ENCODE measurements at places on chromosomes 13 and 19.

DNA sequence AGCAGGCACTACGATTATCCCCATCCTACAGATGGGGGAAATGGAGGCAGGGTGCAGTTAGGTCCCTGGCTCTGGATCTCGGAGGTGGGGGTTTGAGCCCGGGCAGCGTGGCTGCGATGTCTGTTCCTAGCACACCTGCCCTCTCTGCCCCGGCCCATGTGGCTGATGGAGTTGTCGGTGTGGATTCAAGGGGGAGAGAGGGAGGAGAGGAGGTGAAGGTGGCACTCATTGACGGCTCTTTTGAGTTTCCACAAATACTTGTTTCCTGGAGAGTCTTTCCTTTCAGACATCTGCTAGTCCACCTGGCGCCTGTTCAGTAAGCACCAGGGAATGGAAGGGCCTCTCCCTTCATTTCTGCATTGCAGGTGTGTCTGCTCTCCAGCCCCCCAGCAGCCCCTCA lies 69.9 kb downstream of the ARHGEF18 start:
- no peak for DNase-seq
- no peak overlapping the region for H3K27ac ChIP-seq
- H3K27me3 ChIP-seq: no peaks in the 10 kb centered on the region
- H3K36me3 ChIP-seq: peaks cover 29% of the 10 kb centered on the region

DNA sequence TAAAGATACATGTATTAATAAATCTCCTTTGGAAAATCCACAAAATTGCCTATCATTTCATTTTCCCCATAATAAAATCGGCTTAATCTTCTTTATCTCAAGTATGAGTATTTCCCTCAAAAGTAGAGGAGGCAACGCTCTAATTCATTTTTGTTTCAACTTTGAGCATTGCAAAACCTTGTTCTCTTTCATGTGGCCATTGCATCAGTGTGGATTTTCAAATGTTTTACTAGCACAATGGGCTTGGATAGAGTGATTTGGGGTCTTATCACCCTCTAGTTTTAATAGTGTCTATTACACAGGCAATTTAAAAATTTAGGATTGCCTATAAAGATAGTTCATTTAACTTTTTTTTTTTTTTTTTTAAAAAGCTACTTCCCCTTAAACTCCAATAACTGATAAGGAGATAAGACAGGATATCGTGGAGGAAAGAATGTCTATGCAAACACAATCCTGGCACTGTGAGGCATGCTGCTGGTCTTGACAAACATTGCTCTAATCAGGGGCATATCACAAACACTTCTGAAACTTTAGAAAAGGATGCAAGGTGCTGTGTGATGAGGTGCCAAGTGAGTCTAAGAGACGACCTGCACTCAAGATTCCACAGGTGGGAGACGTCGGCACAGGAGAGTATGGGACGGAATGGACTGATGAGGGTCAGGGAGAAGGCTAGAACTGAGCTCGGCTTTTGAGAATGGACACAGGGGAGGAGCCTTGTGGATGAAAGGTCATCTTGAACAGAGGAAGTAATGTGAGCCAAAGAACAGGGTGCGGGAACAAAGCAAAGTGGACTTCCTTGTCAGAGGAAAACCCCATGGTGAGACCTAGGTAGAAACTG lies 199.7 kb downstream of the IRS2 start:
- no peak overlapping the region for H3K27ac ChIP-seq
- no peak for DNase-seq
- H3K4me1 ChIP-seq: peaks cover 7% of the 10 kb centered on the region
- no peaks in the 10 kb centered on the region for H3K36me3 ChIP-seq
- H3K4me3 ChIP-seq: no peak overlapping the region
- H3K27me3 ChIP-seq: peaks cover 18% of the 10 kb centered on the region

DNA sequence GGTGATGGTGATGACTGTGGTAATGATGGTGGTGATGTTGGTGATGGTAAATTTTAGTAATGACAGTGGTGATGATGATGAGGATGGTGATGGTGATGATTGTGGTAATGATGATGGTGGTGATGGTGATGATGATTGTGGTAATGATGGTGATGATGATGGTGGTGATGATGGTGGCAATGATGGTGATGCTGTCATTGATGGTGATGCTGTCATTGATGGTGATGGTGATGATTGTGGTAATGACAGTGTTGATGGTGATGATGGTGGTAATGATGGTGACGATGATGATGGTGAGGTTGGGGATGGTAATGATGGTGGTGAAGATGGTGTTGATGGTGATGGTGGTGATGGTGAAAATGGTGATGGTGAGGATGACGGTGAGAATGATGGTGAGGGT lies 11.7 kb upstream of the BCAT2 start:
- no peak overlapping the region for H3K27ac ChIP-seq
- no peak for DNase-seq
- H3K36me3 ChIP-seq: no peaks in the 10 kb centered on the region
- H3K4me3 ChIP-seq: no peak overlapping the region
- no peaks in the 10 kb centered on the region for H3K4me1 ChIP-seq
- peaks cover 14% of the 10 kb centered on the region for H3K27me3 ChIP-seq

- peaks cover 63% of the 10 kb centered on the region for H3K4me1 ChIP-seq
- no peak overlapping the region for H3K27ac ChIP-seq
- DNase-seq: peak; percentile 88
Observed at GRCh38 chr19:40598121-40598917, 2.9 kb upstream of the LTBP4 start.

- no peak overlapping the region for H3K4me3 ChIP-seq
- no peaks in the 10 kb centered on the region for H3K36me3 ChIP-seq
- H3K27ac ChIP-seq: no peak overlapping the region
- DNase-seq: no peak
- peaks cover 6% of the 10 kb centered on the region for H3K4me1 ChIP-seq
Observed at GRCh38 chr13:51541809-51542258, 42.4 kb upstream of the WDFY2 start.

GRCh38 chr13:53822136-53822535 lies 793.5 kb downstream of the OLFM4 start:
- DNase-seq: no peak
- no peaks in the 10 kb centered on the region for H3K36me3 ChIP-seq

GRCh38 chr13:113322890-113323651 lies 26.0 kb downstream of the LAMP1 start:
- H3K4me1 ChIP-seq: no peaks in the 10 kb centered on the region
- peaks cover 6% of the 10 kb centered on the region for H3K27me3 ChIP-seq
- no peak for DNase-seq
- H3K27ac ChIP-seq: no peak overlapping the region

GRCh38 chr13:37316935-37317334 lies 211.5 kb upstream of the CSNK1A1L start:
- DNase-seq: no peak
- no peak overlapping the region for H3K27ac ChIP-seq
- no peak overlapping the region for H3K4me3 ChIP-seq
- H3K27me3 ChIP-seq: no peaks in the 10 kb centered on the region

- H3K36me3 ChIP-seq: peaks cover 6% of the 10 kb centered on the region
- H3K4me3 ChIP-seq: no peak overlapping the region
- H3K27me3 ChIP-seq: no peaks in the 10 kb centered on the region
- peak; percentile 88 for DNase-seq
- H3K27ac ChIP-seq: peak overlapping the region; percentile 44
Observed at GRCh38 chr19:29694669-29695627, 20.1 kb downstream of the C19orf12 start.

DNA sequence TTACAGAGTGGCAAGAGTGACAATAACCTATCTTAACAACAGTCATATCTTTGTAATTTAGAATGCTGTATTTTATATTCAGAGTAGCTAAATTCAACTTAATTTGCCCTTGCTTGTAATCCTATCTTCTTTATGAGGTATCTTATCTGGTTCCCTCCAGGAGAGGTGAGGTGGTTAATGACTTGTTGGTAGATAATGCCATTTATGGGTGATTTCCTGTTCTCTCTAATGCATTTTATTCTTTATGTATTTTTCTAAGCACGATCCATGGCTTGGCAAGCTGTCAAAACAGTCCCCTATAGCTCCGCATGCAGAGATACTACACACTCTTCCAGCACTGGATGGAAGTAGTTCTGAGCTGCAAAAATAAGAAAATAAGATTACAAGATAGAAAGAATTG lies 267.9 kb downstream of the LMO7 start:
- H3K4me3 ChIP-seq: no peak overlapping the region
- no peak overlapping the region for H3K27ac ChIP-seq
- no peak for DNase-seq
- H3K36me3 ChIP-seq: no peaks in the 10 kb centered on the region

DNA sequence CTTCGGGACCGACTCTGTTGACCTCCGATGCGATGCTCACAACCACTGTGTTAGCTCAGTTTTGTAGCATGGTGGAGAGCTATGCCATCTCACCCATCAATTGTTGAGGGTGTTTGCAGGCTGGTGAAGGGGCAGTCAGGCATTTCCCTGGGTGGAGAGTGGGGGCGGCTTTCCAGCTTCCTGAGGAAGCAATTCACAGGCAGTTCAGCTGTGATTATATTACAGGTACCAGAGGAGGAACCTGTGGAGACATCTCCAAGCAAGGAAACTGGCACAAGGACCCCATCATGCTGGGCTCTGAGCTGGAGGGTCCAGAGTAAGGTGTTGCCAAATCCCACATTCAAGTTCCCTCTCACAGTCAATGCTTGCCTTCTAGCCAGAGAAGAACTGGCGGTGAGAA lies 166.0 kb upstream of the ZNF536 start:
- H3K4me1 ChIP-seq: no peaks in the 10 kb centered on the region
- no peaks in the 10 kb centered on the region for H3K27me3 ChIP-seq
- no peak overlapping the region for H3K4me3 ChIP-seq
- DNase-seq: no peak
- no peak overlapping the region for H3K27ac ChIP-seq
- H3K36me3 ChIP-seq: no peaks in the 10 kb centered on the region

- H3K4me1 ChIP-seq: peaks cover 12% of the 10 kb centered on the region
- DNase-seq: peak; percentile 87
- H3K36me3 ChIP-seq: peaks cover 12% of the 10 kb centered on the region
- peak within 1 kb of the TSS; percentile 81 for H3K4me3 ChIP-seq
- peaks cover 4% of the 10 kb centered on the region for H3K27me3 ChIP-seq
- H3K27ac ChIP-seq: peak within 1 kb of the TSS; percentile 86
Observed at GRCh38 chr19:44447916-44448674, at the start of gene ZNF229. ZNF229 (minus strand) TSS chr19:44448472; CDS start chr19:44442847, 5,625 bp downstream.

DNA sequence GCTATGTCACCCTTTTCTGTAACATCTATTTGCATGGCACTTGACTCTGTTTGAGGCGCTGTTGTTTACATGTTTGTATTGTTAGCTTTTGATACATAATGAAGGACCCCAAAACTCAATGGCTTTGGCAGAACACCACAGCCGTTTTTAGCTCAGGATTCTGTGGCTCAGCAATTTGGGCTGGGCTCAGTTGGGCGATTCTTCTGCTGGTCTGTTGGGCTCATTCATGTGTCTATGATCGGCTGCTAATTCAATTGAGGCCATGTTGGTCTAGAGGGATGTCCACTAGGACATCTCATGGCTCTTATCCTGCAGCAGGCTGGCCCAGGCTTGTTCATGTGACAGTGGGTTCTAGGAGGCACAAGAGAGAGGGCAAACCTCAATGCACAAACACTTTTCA lies 33.9 kb downstream of the VSTM2B start:
- no peak for DNase-seq
- no peaks in the 10 kb centered on the region for H3K36me3 ChIP-seq
- H3K4me1 ChIP-seq: no peaks in the 10 kb centered on the region
- no peak overlapping the region for H3K27ac ChIP-seq
- no peak overlapping the region for H3K4me3 ChIP-seq
